ENCODE measurements at places on chromosomes 4 and X.

DNA sequence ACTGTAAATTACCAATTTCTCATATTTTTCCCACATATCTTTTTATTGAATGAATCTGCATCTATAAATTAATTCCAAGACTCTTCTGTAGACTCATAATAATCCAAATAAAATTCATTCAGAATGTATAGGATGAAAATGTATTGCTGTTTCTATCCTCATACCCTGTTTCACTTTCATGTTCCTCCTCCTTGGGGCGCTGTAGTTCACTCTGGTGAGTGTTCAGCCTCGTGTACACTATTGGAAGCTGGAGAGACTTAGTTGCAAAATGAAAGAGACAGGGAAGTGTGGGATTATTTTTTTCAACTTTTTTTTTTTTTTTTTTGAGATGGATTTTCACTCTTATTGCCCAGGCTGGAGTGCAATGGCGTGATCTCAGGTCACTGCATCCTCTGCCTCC is 296.1 kb downstream of the TLL1 start:
- no peak for DNase-seq

GRCh38 chr4:960140-960635 is 13.2 kb downstream of the DGKQ start:
- peak; percentile 23 for DNase-seq

DNA sequence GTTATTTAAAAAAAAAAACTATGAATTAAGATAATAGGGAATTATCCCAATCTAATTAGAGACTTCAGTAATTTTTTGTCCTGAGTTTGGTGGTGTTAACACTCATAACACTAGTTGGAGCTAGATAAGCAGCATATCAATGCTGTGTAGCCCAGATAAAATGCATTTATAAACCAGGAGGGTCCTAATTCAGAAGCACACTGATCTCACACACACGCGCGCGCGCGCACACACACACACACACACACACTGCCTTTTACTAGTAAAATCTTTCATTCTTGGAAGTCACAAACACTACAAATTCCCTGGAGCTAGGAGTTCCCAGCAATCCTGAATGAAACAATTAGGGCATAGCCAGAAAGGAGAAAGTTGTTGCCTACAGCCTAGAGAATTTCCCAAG is 3.2 kb downstream of the UNC5C start:
- DNase-seq, result no peak

- no peak for DNase-seq
Measured at GRCh38 chr4:38989487-38989886, 42.7 kb downstream of the TMEM156 start.

DNA sequence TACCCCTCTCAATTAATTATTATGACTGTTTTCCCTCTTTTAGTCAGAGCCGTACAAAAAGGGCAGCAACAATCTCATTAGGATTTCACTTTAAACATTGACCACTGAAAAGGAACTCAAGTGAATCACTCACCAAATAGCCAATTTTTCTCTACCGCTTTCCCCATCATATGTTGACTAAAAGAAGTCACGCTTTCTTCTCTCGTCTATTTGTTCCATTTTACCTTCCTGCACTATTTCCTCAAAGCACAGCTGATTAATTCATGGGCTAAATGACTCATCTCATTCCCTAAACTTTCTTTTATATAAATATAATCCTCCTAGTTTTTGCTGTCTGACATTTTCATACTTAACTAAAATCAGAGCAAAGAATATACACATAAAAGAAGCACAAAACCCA is 8.2 kb downstream of the MID1 start:
- no peak for DNase-seq

GRCh38 chr4:5758741-5759140 is 47.7 kb downstream of the EVC start:
- DNase-seq, result no peak

GRCh38 chrX:11619441-11619840 is 46.3 kb downstream of the ARHGAP6 start:
- DNase-seq, result no peak

DNA sequence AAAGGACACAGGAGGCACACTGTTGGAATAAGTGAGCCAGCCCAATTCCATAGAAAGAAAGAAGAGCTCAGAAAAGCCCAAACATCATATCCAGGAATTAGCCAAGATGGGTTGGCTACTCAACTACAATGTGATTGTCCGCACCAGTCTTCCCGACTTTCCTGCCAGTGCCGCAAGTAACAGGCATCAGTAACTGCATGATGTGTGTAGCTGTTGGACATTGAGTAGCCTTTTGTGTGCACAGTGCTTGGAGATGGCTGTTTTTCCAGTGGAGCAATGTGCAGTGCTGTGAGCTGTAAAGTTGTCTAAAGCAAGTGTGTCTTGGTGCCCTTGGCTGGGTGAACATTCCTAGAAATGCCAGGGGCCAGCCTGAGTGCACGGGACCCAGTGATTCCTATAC is 29.2 kb upstream of the FAM193A start:
- no peak for DNase-seq

GRCh38 chr4:158005021-158005420 is 167.8 kb downstream of the GASK1B start:
- DNase-seq, result no peak

DNA sequence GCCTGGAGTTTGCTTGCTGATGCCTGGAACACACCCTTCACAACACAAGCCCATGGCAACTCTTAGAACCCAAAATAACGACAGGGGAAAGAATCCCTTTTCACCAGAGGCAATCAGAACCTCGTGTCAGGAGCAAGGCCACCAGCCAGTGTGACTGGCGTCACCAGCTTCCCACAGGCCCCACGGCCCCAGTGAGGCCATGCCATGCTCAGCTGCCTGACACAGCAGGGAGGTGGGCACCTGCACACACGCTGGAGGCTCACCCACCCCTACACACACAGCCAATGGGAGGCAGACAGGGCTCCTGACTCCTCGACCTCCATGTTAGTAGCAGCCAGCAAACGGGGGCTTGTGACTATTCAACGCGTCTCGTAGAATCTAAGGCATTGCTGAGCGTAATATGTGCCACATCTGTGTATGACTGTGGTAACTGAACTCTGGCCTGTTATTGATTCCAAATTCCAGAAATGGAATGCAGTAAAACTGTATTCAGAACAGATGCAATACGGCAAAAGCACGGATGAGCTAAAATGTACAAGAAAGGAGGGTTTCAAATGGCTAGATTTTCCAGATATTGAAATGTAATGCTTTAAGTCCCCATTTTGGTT is 28.5 kb downstream of the RNF212 start:
- DNase-seq, result no peak

GRCh38 chrX:102983205-102983604 is 46.1 kb downstream of the RAB40AL start:
- DNase-seq, result no peak

DNA sequence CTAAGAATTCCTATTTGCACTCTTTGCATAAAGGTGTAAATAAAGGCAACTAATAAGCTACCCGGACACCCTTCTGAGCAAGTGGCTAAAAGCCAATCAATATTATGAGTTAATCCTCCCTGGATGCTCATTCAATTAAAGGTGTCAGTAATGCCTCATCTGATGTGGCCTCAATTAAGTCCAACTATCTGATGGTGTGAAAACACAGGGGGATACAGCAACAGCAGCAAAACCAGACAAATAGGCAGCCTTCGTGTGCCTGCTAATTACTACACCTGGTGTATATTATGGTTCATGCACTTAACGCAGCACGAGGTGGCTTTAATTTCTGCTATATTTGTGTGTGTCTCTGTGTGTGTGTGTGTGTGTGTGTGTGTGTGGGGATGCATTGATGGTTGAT is 244.4 kb downstream of the DCLK2 start:
- no peak for DNase-seq

- peak; percentile 74 for DNase-seq
Measured at GRCh38 chr4:84498935-84499623, at the start of gene NKX6-1. Gene NKX6-1 (minus strand): TSS chr4:84499292. CDS start chr4:84498228, 1,064 bp downstream.

Data from left hindlimb (tissue), 1 donor.